ENCODE measurements at places on chromosomes 6 and 20.
A peak's percentile ranks its signal among the peaks of the same experiment; 100 is the strongest.

DNA sequence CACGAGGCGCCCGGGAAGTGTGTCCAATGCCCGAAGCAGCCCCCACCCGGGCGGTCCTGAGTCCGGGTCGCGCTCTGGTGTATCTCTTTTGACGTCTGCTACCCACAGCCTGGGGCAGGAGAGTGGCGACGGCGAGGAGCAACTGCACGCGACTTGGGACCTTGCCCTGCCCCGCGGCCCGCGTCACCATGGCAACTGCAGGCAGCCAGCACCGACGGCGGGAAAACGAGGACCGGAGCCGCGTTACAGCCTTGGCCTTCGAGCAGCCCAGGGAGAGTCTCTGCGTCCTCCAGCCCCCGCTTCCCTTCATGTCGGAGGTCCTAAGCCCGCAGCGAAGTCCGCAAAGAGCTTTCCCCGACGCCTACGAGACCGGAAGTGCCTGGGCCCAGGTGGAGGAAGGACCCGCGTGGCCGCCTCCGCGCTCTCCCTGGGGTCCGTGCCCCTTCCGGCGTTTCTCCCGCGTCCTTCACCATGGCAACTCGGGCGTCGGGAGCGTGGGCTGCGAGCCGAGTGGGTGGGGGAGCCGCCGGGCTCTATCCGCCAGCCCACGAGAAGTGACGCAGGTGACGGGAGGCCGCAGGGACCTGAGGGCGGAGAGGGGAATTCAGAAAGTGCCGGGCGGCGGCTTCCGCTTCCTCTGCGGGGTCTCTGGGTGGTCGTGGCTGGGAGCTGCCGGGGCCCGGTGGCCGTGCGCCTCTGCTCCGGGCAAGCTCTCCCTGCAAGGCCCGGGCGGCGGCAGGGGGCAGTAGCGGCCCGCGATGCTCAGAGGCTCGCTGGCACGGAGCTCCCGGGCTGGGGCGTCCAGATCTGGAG, 88.6 kb upstream of the TGM3 start:
- DNase-seq: peak; percentile 61

DNA sequence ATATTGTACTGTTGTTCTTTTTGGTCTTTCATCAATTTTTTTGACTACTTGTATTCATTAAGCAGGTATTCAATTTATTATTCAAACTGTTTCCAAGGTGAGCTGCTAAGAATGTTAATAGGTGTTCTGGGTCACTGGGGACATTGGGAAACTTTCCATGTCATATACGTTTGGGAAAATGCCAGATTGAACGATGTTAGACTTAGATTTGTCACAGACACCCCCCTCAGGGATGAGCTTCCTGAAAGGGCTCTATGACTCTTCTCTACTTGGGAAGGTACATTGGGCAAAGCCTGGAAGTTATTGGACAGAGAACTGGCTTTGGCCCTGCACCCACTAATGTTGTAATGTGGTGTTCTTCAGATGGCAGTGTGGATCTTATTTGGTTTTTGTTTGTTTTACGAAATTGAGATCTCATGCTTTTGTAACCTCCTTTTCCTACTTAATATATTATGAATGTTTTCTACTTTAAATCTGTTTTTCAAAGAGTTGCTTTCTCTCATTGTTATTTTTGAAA, 42.1 kb downstream of the PLCB4 start:
- no peak for DNase-seq

DNA sequence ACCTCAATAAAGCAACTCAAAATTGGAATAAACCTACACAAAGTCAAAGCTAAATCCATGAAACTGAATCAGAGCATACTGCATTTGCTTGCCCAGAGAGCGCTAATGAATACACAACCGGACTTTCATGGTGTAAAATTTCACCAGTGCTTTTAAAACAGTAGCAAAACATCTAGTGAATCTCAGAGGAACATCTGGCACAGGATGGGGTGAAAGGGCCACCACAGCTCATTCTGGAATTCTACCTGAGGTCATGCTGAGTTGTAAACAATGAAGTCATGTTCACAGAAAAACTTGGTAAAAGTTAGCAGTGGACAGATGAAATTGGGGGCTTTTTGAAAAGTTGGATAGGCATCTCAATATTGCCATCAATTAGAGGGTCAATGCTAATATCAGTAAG, 125.6 kb upstream of the STXBP5 start:
- DNase-seq: no peak

DNA sequence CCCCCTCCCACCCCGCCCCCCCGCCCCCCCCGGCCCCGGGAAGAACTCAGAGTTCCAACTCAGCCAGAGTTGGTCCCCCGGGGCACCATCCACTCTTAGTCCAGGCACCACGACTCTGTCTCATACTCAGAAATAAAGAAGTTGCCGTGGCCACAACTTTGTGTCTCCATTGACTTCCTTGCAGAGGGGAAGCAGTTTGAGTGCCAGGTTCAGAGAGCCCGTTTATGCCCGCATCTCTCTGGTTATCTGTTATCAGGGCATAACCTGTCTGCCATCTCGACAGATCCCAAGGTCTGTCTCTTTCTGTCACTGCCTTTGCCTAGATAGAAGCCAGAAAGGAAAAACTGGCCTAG, 605 bp downstream of the CDC5L start:
- DNase-seq: no peak

DNA sequence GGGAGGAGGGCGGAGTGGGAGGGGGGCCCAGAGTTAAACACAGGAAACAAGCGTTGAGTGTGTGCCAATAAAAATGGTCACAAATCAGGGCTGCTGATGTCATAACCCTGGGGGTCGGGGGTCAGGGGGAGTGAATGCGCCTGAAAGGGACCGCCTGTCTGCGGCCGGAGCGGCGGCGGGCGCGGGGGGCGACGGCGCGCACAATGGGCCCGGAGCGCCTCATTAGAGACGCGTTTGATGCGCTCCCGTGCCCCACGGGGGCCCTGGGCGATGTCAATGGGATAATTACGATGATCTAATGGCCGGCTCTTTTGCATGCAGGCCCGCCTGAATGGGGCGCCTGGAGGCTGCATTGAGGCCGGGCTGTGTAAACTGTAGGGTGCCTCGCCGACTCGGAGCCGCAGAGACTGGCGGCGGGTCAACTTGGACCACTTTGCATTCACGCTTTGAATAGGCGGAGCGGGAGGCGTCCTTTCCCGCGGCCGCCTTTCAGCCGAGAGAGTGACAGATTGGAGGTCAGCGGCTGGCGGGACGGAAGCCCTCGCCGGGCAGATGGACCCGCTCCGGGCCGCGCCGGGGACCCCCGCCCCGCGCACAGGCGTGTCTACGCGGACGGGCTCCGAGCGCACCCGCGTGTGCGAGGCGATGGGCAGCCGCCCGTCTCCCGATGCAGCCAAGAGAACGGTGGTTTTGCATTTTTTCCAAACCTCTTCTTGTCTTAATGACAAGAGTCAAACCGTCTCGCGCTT, 296.1 kb downstream of the TFAP2C start:
- no peak for DNase-seq

Measured in fibroblast of pulmonary artery (primary cell).